Activated T-cell treated with anti-CD3 and anti-CD28 coated beads, Interleukin-2, amount 50 U/mL, for 24 hours (primary cell): ENCODE measurements at places on chromosomes 3 and 15.

GRCh38 chr3:14950274-14950673, 2.9 kb downstream of the NR2C2 start:
- no peak for DNase-seq

- no peak for DNase-seq
Measured at GRCh38 chr15:77015646-77016320, 20.9 kb downstream of the PSTPIP1 start.

- no peak for DNase-seq
Measured at GRCh38 chr3:30248423-30248822, 358.0 kb upstream of the TGFBR2 start.

DNA sequence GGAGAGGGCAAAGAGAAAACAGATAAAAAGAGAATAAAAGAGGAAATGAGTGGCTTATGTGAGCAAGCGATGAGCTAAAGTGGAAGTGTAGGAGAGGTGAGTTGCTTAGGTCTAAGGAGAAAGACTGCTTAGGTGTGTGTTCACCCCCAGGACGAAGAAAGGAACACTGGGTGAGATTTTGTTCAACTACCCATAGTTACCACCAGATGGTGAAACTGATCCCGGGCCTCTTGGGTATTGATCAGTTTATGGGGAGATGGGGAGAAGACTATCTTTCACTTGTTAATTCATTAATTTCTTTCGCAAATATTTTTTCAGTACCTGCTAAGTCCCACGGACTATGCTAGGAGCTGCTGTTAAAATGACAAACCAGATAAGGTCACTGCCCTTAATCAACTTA, 33.9 kb downstream of the GAP43 start:
- no peak for DNase-seq

GRCh38 chr3:154614601-154615000, 184.6 kb upstream of the GPR149 start:
- no peak for DNase-seq

GRCh38 chr3:4523710-4524698, 30.9 kb downstream of the ITPR1 start:
- DNase-seq = no peak

- no peak for DNase-seq
Measured at GRCh38 chr3:189966843-189967242, 153.9 kb downstream of the P3H2 start.

DNA sequence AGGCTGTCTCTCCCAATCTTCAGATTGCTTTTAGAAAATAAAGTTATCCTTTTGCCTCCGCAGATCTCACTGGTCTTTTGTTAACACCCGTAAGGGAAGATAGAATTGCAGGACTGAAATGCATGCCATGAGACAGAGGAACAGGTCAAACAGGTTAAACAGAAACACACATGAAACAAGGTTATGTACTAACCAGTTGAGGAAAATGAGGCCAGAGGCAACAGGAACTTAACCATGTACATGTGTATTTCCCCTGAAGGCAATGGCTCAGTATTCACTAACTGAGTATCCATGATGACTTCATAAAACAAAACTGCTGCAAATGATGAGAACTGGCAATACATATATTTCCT, 169.1 kb upstream of the NSMCE3 start:
- no peak for DNase-seq

DNA sequence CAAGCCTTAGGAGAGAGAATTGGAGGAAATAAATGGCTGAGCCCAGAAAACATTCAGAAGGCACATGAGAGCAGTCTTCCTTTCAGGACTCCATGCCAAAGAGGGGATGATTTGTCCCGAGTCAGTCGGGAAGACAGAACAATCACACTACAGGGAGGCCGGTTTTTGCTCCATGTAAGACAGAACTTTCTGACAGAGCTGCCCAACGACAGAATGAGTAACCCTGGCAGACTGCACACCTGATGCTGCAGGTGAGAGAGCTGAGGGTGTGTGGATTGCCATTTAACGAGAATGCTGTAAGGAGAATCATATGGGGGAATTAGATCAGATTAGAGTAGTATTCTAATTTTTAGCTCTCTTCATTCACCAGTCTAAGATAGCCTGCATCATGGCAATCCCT, 533.0 kb downstream of the EPHB1 start:
- no peak for DNase-seq

GRCh38 chr15:78879517-78880241, 7.0 kb downstream of the MORF4L1 start:
- DNase-seq = no peak

GRCh38 chr3:42129014-42129953, 38.1 kb downstream of the TRAK1 start:
- DNase-seq = no peak

GRCh38 chr3:41328926-41329325, 129.6 kb downstream of the CTNNB1 start:
- no peak for DNase-seq

DNA sequence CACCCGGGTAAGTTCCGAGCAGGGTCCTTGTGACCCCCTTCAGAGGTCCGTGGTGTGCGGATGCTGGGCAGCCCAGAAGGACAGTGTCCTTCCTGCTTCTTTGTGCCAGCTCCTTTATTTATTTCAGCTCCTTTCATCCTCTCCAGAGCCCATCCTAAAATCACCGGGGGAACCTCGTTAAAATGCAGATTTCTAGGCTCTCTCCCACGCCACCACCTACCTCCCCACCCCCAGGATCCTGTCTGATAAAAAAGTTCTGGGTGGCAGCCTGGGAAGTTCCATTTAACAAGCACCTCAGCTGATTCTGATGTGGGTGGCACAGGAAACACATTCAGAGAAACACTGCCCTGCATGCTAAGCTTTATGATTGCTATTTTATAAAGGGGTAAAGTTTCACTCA, 12.5 kb upstream of the IGF1R start:
- DNase-seq = no peak

GRCh38 chr15:77909182-77909940, 168.2 kb downstream of the TBC1D2B start:
- DNase-seq = peak; percentile 26

DNA sequence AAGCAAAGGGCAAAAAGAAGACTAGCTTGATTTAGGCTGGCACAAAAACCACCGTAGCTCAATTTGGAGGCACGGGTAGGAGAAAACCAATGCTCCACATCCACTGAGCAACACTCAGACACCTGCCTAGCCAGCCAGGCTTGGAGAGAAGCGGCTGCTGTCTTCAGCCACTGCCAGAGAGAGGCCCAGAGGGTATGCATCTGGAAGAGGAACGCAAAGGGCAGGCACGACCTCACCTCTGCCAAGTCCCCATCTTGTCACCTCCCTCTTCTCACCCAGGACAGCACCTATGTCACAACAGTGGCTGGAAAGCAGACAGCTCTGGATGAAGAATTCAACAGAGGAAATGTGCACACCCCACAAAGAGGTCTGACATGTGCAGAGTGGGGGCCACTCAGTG, 93.5 kb downstream of the ADAMTS17 start:
- DNase-seq = no peak

GRCh38 chr15:88994286-88994685, 81.1 kb upstream of the MFGE8 start:
- DNase-seq = no peak

- DNase-seq = no peak
Measured at GRCh38 chr3:46407970-46408369, 911 bp downstream of the CCRL2 start.
